ENCODE measurements at places on chromosomes 7 and 10.

- DNase-seq: no peak
These were observed 62.5 kb downstream of the PWWP2B start for GRCh38 chr10:132459301-132460003.

DNA sequence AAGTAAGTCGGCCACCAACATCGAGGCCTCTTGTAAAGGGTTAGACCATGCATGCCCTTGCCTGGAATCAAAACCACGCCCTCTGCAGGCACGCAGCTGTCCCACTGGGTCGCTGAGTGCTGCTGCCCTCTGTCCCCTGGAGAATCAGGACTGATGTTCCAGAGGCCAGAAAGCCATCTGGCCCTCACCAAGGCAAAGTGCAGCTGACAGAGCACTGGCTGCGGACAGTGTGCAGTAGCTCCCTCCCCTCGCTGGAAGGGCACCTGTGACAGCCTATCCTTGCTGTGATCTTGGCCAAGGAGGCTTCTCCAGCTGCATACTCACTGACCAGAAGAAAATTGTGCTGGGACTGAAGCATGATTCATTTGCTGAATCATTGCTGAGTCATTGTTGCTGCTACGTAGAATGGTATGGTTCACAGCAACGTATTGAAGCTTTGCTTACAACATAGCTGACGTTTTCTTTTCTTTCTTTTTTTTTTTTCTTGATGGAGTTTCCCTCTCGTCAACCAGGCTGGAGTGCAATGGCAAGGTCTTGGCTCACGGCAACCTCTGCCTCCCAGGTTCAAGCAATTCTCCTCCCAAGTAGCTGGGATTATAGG lies 30.4 kb downstream of the DDC start:
- peak; percentile 95 for DNase-seq

- DNase-seq: no peak
These were observed 26.7 kb upstream of the GGCT start for GRCh38 chr7:30531286-30531685.

DNA sequence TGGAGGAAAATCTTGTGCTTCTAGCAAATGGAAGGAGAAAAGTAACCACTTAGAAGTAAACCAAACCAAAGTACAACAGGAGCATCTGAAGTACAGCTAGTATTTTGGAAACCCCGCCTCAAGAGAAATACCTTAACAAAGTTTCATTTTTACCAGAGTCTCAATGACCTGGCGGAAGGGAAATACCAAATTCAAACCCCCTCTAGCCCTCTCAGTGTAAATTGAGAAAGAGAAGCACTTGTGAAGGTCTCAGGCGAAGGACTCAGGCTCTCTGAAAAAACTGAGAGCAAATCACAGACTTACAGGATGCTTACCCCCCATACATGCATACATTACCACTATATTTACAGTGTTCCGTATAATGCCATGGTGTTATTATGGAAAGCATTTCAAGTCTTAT lies 70.1 kb downstream of the ZPBP start:
- no peak for DNase-seq
